NK-92 treated with Interleukin-12 subunit alpha and Interleukin-12 subunit beta, amount 100 ng/mL, for 24 hours (cell line): ENCODE measurements at places on chromosomes 4 and X.

DNA sequence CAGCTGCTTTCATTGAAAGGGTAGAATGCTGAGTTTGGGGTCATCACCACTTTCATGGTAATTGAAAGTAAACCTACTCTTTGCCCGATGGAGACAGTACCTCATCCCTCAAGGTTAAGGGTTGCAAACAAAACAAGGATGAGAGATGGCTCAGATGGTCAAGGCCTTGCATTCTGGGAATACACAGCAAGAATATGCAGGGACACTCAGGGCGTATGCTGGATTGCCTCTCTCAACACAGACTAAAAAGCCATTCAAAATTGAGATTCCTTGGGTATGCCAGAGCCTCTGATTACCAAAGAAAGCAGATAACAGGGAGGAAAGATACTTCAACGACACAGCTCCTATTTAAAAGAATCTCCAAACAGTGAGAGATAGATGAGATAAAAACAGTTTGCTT, 310.4 kb downstream of the ARAP2 start:
- DNase-seq, result no peak

GRCh38 chr4:123378794-123379193, 17.8 kb upstream of the SPRY1 start:
- no peak for DNase-seq

- DNase-seq, result no peak
Measured at GRCh38 chr4:91279899-91280298, 1023.9 kb upstream of the GRID2 start.

- no peak for DNase-seq
Measured at GRCh38 chrX:16457239-16457638, 192.7 kb upstream of the S100G start.

- DNase-seq, result no peak
Measured at GRCh38 chr4:139278912-139279759, 889 bp downstream of the MGARP start.

GRCh38 chrX:118189000-118189399, 72.4 kb upstream of the KLHL13 start:
- no peak for DNase-seq

DNA sequence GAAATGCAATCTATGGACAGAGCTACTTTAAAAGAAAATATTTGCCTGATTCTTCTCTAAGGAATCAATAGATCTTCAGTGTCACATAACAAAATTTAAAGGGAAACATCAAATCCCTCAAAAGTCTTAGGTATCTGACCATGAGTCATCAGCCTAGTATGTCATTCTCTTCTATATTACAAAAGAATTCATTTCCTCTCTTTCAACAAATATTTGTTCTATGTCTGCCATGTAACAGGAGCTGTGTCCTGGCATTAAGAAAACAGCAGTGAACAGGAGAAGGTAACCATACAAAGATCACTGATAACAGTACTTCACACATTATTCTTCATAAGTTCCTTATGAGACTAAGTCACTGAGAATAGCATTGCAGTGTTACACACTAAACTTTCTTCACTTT, 243.6 kb upstream of the DKK2 start:
- DNase-seq, result no peak

- DNase-seq, result no peak
Measured at GRCh38 chr4:154005171-154005520, 216.3 kb upstream of the SFRP2 start.

DNA sequence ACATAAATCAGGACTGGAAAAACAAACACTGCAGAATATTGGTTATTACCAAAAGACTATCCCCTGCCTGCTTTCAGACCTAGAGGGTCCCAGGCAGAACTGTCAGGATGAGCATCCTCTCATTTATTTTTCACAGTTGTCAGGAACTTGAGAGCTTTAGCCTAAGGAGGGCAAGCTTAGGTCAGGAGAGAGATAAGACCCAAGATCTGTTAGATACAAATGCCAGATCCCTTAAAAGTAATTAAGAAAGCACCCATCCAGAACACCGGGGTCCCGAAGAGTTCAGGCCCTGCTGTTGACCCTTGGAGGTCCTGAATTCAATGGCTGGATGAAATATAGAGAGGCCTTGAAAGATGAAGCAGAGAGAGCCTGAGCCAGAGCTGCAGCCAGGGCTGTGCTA, 5.9 kb upstream of the MAGEB3 start:
- no peak for DNase-seq

- no peak for DNase-seq
Measured at GRCh38 chrX:56792270-56793111, 63.4 kb downstream of the NBDY start.

DNA sequence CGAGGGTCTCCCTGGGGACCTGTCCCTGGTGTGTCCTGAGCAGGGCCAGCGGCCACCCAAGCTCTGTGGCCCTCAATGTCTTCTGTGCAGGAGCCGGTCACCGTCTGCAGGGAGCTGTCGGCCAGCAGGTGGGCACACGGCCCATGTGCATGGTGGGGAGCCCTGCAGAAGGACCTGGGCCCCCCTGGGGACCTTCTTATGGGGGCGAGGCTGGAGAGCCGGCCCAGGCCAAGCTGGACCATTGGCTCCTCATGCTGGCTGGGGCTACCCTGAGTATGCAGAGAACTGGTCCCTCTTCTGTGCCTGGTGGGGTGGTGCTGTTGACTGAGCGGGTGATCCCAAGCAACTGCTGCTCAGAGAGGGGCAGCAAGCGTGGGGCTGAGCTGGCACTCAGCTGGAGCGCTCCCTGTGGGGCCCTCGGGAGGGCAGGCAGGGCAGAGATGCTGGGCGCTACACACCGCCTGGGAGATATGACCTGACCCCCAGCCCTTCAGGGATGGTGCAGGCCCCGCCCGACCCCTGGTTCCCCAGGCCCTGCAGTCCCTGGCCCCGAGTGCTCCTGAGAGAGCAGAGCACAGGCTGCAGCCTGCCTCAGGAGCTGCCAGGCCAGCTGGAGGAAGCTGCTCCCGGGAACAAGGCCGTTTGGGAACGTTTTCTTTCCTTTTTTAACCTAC, 14.8 kb downstream of the NAT8L start:
- no peak for DNase-seq

DNA sequence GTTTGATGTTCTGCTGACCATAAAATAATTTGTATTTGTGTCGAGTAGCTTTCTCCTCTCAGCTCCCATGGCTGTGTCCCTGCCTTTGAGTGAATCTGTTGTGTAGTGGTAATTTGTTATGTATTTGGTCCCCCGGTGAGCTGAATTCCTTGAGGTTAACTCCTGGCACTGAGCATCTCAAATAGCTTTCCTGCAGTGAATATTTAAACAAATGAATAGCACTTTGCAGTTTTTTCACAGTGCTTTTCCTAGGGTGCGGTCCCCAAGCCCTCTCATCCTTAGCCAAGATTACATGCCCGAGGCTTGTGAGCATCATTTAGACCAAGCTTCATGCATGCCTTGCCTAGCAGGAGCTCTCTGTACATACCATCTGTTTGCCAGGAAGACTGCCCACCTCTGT, 74.2 kb downstream of the CLDN34 start:
- no peak for DNase-seq

DNA sequence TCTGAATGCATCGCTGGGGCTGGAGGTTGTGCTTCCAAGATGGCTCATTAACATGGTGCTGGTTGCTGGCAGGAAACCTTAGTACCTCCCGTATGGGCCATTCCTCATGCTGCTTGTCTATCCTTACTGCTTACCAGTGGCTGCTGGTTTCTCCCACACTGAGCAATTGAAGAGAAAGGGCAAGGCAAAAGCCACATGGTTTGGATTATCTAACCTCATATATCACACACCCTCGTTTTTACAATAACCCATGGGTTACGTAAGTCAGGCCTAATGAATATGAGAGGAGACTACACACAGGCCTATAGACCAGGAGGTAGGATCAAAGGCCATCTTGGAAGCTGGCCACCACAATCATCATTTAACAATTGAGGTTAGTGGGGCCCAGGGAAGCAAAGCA, 141.8 kb upstream of the EDNRA start:
- no peak for DNase-seq

- DNase-seq, result no peak
Measured at GRCh38 chrX:119654112-119654531, 38.8 kb downstream of the SEPTIN6 start.

GRCh38 chr4:144356941-144357381, 216.4 kb upstream of the GYPA start:
- no peak for DNase-seq

DNA sequence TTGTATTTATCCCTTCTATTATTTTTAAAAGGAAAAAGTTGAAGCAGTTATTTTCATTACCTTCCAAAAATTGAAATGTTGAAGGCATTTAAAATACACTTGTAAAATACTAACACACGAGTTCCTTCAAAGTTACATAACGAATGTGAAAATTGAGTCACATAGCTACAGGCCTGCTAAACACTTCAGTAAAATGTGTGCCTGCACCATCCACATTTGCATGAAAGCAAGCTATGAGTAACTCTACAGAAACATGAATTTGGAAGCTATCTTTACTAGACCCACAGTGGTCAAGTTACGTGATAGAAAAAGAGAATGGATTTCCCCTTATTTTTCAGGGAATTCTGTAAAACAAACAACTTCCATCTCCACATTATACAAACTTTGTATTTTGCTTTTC, 1148.8 kb upstream of the PCDH7 start:
- DNase-seq, result no peak

- no peak for DNase-seq
Measured at GRCh38 chr4:166091912-166092510, 219.0 kb downstream of the TLL1 start.

- DNase-seq, result no peak
Measured at GRCh38 chrX:29461039-29461438, 754.3 kb upstream of the MAGEB2 start.

DNA sequence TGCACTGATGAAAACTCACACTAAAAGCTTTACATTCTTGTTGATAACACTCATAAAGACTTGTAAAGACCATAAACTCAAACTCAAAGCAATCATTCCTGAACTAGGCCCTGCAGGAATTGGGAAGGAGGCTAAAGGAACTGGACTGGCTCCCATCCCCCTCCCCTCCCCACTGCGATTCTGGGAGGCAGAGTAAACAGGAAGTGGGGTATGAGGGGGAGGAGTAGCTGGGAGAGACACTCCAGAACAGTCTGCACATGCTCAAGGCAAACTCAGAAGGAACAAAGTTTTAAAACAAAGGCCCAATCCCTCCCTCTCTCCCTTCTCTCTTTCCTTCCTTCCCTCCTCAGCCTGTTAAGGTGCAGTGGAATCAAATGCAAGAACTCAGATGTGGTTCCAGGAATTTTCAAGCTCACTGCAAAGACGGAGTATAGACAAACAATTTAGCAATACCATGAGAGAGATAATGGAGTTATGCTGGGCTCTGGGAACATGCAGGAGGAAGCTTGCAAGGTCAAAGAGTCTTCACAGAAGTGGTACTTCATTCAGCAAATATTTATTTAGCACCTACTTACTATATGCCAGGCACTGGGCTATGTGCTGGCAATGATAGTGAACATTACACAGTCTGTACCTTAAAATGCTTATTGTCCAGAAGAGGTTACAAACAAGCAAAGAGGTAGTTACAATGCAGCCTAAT, 15.9 kb downstream of the MID1IP1 start:
- no peak for DNase-seq

DNA sequence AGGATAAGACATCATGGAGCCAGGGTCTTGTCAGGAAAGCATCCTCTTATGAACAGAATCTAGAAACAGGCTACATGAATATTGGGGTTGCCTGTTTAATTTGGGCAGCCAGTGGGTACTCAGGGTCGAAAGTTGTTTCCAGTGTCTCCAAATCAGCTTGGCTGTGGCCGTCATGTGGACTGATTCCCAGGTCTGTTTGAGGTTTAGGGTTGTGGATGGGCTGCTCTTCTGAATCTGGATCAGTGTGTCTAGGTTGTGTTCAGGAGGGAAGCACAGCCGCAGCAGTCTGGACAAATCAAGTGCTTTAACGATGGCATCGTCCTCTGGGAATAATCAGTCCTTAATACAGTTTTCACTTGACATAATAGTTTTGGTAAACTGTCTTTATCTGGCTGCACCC, 94.3 kb downstream of the GATB start:
- no peak for DNase-seq

DNA sequence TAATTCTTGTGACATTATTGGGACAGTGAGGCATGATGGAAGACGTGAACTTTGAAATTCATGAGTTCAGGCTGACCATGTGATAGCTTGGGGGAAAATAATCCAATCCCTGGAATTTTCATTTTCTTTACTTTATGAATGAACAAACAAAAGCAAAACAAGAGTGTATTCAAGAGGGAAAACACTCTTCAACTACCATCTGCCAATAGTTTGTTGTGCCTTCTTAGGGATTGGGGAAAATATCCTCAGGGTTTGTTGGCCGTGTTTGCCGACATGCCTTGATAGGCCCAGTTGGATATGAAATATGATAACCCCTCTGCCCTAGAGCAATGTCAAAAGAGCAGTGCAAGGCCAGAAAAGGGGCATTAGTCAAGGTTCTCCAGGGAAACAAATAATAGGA, 80.8 kb upstream of the CLNK start:
- DNase-seq, result no peak

DNA sequence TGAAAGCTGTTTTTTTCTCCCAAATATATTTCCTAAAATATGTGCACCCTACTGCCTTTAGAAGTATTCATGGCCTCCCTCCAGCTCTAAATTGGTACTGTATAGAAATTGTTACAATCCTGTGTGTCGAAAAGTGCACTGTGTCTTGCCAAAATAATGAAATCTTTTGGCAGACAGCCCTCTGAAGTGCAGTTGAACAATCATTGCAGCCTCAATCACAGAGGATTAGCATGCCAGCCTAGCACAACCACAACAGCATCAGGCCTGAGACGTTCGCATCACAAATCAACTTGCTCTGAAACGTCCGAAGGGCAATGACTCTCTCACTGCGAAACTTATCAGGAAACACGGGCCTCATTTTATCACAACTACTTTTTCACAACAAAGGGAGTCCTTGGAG, 99.0 kb downstream of the ANOS1 start:
- DNase-seq, result no peak

- no peak for DNase-seq
Measured at GRCh38 chr4:53371843-53372521, 5.5 kb upstream of the FIP1L1 start.

GRCh38 chr4:89469930-89470375, 162.4 kb upstream of the GPRIN3 start:
- no peak for DNase-seq

DNA sequence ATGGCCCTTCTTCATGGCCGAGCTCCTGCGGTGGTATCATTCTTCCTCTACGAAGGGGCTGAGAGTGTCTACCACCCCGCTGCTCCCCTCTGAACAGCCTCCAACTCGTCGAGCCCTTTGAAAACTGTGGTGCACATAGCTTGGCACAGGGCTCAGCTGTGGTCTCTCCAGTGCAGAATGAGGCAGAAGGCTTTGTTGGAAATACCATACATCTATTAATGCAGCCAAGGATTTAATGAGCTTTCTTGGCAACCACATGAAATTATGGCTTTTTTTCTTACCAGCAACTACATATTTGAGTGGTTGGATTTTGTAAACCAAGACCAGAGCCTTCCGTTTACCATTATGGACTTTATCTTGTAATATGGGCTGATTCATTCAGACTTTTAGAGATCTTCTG, 61.7 kb upstream of the CBR4 start:
- DNase-seq, result no peak

DNA sequence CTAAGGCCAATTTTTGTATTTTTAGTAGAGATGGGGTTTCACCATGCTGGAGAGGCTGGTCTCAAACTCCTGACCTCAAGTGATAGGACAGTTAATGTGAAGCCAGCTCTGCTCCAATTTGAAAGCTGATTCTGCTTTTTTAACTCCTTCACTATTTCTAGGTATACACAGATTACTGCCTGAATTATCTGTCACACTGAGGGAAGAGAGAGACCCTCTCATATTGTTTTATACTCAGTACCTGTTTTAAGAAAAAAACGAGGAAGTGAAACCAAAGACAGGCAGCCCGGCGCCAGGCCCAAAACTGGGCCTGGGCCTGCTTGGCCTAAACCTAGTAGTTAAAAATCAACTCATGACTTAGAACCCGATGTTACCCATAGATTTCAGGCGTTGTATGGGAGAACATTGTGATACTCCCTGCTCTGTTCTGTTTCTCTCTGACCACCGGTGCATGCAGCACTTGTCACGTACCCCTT, 1601.5 kb upstream of the PCDH10 start:
- DNase-seq, result no peak
